Ammon's horn (tissue), 1 donor: ENCODE measurements at places on chromosomes 11 and 22.

GRCh38 chr22:49371325-49372110 is 456.2 kb downstream of the BRD1 start:
- DNase-seq, result no peak

DNA sequence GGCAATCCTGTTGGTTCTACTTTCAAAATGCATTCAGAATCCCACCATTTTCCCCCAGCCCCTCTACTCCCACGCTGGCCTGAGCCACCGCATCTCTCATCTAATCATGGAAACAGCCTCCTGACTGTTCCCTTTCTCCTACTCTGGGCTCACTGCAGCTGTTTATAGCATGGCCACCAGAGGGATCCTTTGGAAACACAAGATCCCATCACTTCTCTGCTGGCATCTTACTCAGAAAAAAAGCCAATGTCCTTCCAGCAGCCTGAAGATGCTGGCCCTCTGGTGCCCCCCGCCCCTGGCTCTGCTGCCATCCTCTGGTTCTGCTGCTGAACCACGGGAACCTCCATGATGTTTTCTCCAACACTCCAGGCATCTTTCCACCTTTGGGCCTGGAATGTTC is 11.1 kb downstream of the MS4A8 start:
- DNase-seq, result no peak

GRCh38 chr11:72015511-72016061 is 16.9 kb downstream of the IL18BP start:
- DNase-seq, result no peak

GRCh38 chr11:123183391-123184099 is 11.5 kb downstream of the CLMP start:
- no peak for DNase-seq

DNA sequence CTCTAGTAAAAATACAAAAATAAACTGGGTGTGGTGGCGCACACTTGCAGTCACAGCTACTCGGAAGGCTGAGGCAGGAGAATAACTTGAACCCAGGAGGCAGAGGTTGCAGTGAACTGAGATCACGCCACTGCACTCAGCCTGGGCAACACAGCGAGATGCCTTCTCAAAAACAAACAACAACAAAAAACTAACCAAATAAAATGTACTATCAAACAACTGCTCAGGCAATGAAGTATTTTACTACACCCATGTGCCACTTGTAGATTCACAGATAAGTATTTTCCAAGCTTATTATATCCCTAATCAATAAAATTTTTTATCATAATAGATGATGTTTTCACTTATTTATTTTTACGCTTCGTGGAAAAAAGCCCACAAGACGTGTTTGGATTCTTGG is 924 bp downstream of the C11orf65 start:
- no peak for DNase-seq

DNA sequence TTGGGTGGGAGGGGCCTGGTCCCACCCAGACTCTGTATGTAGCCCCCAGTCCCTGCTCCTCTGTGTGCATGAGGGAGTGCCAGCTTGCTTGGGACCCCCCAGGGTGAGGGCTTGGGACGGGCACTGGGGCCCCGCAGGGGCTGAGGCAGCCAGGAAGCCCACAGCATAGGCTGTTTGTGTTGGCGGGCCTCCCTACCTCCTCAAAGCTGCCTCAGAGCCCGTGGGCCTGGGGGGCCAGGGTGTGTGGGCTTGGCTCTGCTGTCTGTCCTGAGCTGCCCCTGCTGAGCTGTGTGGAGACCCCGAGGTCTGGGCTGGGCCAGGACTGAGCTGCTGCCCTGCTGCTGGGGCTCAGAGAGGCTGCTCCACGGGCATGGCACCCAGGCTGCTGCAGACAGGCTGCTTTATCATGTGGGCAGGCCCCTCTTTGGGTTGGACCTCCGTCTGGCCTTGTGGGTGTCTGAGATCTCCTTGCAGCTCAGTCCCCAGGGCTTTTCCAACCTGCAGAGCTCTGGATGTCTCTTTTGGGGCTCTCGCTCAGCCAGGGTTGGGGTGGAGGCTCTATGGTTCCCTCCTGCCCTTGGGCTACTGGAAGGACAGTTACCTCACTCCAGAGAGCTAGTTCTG is 3.3 kb downstream of the TSPAN4 start:
- DNase-seq, result no peak

GRCh38 chr22:30241576-30242371 is 4.8 kb downstream of the LIF start:
- no peak for DNase-seq

- DNase-seq, result no peak
Observed at GRCh38 chr11:90701716-90702115, 478.9 kb upstream of the CHORDC1 start.

GRCh38 chr11:123567466-123567865 is 87.0 kb downstream of the SCN3B start:
- peak; percentile 71 for DNase-seq

GRCh38 chr11:60951904-60952741 is at the start of gene SLC15A3:
SLC15A3 (minus strand) TSS chr11:60952176; CDS start chr11:60951551, 625 bp downstream.
- DNase-seq, result peak; percentile 71

DNA sequence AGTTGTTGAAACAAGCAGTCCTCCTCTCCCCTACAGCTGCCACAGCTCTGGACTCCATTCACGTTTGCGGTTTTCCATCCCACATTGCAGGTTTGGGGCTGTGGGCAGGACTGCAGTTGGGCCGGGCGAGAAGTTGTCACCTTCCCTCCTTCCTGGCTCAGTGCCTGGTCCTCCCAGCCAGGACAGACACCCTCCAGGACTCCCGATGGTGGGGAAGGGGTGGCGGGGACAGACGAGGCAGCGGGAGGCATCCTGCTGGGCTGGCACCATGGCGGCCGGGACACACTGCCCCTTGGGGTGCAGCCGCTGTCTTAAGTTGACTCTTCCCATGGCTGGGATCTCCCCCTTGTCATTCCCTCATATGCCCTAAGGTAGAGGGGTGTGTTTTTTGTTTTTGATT is 615.2 kb downstream of the BRD1 start:
- DNase-seq, result no peak

GRCh38 chr11:19428206-19429002 is 187.7 kb upstream of the E2F8 start:
- no peak for DNase-seq

GRCh38 chr11:131204765-131205380 is 165.5 kb upstream of the NTM start:
- DNase-seq, result no peak

- no peak for DNase-seq
Observed at GRCh38 chr11:33151399-33151798, 9.9 kb downstream of the CSTF3 start.

- DNase-seq, result no peak
Observed at GRCh38 chr11:11146830-11147229, 206.2 kb downstream of the CSNK2A3 start.

- no peak for DNase-seq
Observed at GRCh38 chr22:24459911-24460310, 32.5 kb downstream of the ADORA2A start.

- no peak for DNase-seq
Observed at GRCh38 chr11:134346101-134346975, 14.6 kb downstream of the GLB1L2 start.

DNA sequence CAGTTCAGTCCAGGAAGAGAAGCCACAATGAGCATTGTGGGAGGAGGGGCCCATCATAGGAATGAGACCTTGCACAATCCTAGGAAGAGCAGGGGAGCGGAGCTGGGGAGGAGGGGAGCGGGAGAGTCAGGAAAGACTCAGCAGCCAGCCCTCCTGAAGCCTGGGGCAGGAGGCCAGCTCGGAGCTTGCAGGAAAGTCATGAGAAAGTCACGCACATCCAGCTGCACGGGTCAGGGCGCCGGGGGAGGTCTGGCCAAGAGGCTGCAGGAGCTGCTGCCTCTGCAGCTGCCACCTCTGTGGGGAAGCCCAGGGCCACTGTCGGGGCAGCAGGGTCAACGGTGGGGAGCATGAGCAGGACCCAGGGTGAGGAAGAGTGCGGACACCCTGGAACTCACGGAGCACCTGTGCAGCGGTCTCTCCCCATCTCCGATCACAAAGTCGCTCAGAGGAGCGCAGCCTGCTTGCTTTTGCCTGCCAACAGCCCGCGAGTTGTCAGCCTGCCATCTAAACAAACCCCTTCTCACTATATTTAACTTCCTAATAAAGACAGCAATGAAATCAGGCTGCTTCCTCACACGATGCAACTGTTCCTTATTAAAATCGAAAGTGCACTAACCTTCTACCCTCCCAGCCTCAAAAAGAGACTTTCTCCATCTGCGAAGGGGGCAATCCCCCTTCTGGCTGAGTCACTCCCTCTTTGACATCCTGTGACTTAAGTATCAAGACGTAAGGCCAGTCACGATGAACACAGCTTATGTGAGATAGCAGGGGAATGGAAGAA is 52.9 kb upstream of the RTL6 start:
- DNase-seq, result peak; percentile 37

GRCh38 chr11:35337136-35337913 is 82.0 kb downstream of the SLC1A2 start:
- peak; percentile 70 for DNase-seq
